ENCODE measurements at places on chromosomes 5 and 9.

GRCh38 chr9:12640866-12641636, 52.1 kb upstream of the TYRP1 start:
- no peak for DNase-seq

- DNase-seq: peak; percentile 36
Observed at GRCh38 chr5:76583163-76584047, 39.8 kb downstream of the F2RL2 start.

GRCh38 chr5:2779459-2779858, 28.0 kb upstream of the IRX2 start:
- no peak for DNase-seq

DNA sequence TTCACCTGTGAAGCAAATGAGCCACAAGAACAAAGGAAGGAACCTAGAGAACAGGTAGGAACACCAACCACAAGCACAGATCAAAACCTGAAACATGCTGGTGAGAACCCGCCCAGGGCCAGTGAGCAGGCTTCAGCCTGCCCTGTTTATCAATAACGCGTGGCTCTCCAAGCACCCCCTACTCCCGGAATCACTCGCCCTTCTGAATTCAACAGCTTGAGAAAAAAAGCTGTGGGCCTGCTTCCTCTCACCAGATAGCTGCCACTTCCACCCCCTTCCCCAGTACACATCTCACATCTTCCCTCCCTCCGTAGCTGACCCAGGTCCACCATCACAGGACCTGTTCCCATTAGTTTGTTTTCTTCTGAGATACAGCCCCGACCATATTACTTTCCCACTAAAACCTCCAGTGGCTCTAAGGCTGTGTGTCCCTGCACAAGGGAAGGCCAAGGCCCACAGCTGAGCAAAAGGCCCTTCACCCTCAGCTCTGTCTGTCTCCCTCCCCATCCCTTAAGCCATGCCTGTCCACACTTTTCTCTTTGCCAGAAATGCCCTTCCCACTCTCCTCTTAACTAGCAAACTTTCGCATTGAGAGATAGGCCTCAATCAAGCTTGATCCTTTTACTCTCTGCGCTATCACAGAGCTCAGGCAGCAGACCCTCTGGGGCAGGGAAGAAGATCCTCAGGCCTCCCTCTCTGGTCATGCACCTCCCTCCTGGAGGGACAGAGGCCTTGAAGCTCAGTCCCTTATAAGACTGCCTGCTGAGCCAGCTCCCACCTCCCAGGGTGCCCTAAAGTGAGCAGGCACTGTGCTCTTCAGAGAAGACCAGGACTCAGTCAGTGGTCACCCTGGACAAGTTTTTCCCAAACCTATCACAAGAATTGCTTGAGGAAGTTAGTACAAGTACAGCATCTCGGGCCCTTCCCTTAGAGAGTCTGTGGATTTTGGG, 30.1 kb downstream of the B4GALT1 start:
- DNase-seq: no peak

GRCh38 chr5:124724357-124725039, 21.9 kb downstream of the ZNF608 start:
- DNase-seq: no peak

GRCh38 chr5:372996-373709, 51.6 kb downstream of the AHRR start:
- DNase-seq: no peak

GRCh38 chr5:7657153-7657552, 193.8 kb downstream of the CFAP90 start:
- no peak for DNase-seq

DNA sequence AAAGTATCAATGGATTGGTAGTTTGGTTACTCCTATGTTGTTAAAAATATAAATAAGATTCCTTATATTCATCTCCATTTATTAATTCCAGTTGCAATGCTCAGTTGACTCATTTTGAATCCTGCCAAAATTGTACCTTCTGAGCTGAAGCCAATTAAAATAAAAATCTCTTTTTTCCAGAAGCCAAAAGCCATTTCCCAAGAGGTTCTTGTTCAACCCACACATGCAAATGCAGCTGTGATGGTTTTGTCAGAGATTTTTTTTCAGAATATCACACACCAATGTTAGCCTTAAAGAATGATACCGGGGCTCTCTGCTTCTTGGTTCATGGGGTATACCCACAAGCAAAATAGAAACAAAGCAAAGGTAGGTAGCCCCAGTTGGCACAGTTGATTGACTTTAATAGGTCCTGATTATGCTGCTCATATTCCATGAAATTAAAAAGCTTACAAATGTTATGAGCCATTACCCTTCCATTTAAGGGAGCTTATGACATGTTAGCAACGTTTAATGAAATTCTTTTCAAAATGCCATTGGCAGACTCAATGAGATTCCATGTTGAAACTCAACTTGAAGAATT, 208.0 kb downstream of the SGCD start:
- DNase-seq: no peak
